GM18507 (cell line): ENCODE measurements at places on chromosomes 6 and 20.

- DNase-seq, result no peak
These were observed 602 bp upstream of the HLA-DPB1 start for GRCh38 chr6:33075208-33075567.

- no peak for DNase-seq
These were observed 44.6 kb upstream of the COL10A1 start for GRCh38 chr6:116170358-116171057.

- DNase-seq, result no peak
These were observed 12.9 kb downstream of the FAM50B start for GRCh38 chr6:3862038-3862437.

- no peak for DNase-seq
These were observed 88.7 kb upstream of the BMP5 start for GRCh38 chr6:55964136-55964535.

GRCh38 chr6:37029249-37029971, 24.0 kb downstream of the FGD2 start:
- no peak for DNase-seq

GRCh38 chr6:10363911-10364310, 51.0 kb downstream of the TFAP2A start:
- DNase-seq, result no peak

- DNase-seq, result no peak
These were observed 359.4 kb downstream of the ADGRB3 start for GRCh38 chr6:68994521-68994920.
